ENCODE measurements at places on chromosomes 4 and X.

GRCh38 chr4:39004758-39005157 is 27.5 kb downstream of the TMEM156 start:
- no peak for DNase-seq

DNA sequence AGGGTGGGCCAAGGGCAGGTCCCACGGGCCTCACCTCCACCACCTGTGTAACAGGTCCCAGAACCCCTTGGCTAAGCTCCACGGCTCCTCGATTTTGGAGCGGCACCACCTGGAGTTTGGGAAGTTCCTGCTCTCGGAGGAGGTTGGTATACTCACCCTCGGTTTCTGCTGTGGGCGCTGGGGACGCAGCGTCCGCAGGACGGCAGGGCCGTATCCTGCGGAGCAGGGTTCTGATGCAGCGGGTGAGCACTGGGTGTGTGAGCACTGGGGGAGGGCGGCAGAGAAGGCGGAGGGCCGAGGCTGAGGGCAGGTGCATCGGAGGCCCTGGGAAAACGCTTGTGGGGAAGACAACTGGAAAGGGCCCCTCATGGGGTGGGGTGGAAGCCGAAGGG is 11.0 kb downstream of the ATP5ME start:
- no peak for DNase-seq

DNA sequence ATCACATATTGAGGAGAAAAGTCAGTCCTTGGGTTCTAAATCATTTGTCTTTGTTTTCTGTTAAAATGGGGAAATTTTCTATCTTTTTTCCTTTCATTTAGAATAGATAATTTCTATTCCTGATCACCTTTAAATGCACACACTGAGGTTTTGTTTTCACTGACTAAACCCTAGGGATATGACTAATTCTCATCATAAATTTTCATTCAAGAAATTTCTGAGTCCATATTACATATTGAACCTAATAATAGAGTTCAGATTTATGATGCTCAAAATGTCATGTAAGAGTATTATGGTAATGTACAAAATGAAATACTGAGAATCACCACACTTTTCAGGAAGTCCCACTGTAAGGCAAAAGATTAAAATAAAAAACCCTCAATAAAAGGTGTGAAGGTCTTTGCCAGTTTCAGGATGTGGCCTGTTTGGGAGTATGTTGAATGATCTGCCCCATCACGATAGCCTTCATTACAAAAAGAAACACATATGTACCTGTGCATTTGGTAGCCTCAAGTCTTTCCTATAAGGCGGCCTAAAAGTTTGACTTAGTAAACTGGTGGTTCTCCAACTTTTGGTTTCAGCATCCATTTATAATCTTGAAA is 49.4 kb downstream of the LEF1 start:
- no peak for DNase-seq

GRCh38 chr4:128388352-128388630 is 100.7 kb upstream of the PGRMC2 start:
- no peak for DNase-seq

GRCh38 chr4:185945906-185946305 is 123.0 kb upstream of the TLR3 start:
- DNase-seq, result no peak

DNA sequence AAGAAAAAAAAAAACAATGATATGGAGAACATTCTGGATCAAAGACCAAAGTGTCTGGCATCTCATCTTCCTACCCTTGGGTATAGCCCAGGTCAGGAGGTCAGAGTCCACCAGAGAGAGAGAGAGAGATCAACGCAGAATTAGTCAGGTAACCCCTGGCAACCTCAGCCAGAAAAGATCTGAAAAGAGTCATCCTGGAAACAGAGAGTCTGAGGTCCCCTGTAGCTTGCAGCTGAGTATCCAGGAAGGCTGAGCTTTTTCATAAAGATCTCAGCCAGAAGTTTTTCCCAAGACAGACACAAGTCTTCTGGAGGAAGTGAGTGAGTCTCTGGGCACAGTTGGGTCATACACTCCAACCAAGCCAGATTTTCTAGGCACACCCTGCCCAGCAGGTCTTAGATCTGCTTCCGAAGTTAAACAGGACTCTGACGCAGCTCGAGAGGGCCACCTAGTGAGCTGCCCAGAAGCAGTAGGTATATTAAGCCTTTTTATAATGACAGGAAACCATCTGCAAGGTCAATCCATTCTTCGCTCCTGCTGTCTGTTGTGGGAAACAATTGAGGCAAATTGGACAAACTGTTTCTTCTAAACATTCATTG is 35.7 kb downstream of the ACE2 start:
- no peak for DNase-seq

- DNase-seq, result no peak
Measured at GRCh38 chr4:48361012-48361400, 19.7 kb downstream of the SLAIN2 start.

- no peak for DNase-seq
Measured at GRCh38 chr4:173280998-173281397, 53.2 kb downstream of the HMGB2 start.

DNA sequence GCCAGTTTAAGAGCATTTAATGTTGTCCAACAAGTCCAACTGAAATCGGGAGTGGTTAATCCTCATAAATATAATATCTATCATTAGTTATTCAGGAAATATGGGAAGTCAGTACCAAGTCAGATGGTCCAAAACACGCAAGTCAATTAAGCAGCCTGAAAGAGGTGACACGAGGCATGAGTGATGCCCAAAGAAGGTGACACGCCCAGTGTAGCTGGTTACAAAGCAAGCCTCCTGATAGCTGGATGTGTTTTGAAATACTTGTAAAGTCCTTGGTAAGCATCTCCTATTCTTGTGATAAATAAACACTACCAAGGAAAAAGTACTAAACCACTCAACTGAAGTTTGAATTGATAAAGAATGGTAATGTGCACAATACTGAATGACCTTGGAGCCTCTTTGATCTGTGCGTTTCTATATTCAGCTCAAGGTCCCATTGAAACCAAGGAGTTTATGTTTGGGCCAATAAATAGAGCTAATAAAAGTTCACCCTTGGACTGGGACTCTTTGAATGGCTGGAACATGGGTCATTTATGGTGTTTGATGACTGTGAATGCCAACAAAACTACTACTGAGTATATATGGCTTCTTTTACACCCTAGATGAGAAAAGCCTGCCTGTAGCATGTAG is 93.2 kb upstream of the KLF3 start:
- no peak for DNase-seq

DNA sequence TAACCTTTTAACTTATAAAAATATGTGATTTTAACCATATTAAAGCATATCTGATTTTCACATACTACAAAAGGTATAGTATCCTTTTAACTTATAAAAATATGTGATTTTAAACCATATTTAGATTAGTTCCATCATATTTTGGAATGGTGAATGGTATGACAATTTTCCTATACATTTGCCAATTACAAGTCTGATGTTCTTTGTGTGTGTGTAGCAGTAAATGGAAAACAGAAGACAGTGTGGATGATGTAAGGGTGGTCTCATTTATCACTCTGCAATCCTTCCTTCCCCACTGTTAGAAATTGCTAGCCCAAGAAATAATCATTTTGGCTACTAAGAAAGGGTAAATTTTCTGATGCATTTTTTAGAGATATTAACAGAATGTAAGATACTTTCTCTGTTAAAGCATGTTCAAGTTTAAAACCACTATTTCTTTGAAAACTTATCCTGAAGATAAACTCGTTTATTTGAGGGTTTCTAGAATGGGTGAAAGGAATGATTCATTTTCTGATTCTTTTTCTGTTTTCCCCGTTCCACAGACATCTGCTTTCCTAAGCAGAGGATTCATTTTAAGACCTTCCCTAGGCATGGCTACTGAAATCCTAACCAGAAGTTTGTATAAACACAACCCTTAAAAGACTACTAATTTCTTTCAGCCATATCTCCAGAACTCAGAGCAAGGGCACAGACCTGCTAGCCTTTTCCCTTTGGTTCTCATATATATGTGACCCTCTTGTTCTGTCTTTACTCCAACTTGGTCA is 21.0 kb downstream of the NUDT6 start:
- DNase-seq, result no peak

- no peak for DNase-seq
Measured at GRCh38 chr4:186081202-186081807, 12.3 kb downstream of the TLR3 start.

DNA sequence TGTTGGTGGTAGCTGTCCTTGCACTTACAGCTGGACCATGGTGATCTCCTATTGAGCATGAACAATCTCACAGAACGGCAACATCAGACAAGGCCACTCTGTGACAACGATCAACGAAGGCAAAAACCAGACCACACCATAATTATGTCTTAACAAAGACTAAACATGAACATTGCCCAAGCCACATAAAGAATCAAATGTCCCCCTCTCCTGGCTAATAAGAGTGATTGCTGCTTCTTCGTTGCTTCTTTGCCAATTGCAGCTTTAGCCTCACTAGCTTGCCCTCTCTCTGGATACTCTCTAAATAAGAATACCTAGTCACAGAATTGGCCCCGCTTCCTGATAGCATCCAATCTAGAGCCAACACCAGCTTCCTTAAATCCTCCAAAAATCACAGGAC is 41.5 kb upstream of the PGRMC1 start:
- no peak for DNase-seq

DNA sequence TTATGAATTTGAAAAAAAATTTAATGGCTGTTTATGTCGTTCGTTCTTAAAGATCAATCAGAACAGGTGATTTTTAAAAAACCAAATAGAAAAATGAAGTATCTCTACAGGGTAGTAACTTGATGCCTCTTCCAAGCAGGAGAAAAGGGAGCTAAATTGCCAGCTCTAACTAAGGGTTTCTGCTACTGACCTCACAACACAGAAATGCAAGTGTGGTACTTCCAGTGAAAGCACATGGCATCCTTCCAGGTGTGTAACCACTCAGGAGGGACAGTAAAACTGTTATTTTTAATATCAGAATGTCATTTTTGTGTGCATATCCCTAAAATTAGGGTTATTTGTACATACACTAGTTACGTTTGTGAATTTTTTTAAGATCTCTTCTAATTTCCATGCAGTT is 116.8 kb upstream of the ZCCHC13 start:
- no peak for DNase-seq

DNA sequence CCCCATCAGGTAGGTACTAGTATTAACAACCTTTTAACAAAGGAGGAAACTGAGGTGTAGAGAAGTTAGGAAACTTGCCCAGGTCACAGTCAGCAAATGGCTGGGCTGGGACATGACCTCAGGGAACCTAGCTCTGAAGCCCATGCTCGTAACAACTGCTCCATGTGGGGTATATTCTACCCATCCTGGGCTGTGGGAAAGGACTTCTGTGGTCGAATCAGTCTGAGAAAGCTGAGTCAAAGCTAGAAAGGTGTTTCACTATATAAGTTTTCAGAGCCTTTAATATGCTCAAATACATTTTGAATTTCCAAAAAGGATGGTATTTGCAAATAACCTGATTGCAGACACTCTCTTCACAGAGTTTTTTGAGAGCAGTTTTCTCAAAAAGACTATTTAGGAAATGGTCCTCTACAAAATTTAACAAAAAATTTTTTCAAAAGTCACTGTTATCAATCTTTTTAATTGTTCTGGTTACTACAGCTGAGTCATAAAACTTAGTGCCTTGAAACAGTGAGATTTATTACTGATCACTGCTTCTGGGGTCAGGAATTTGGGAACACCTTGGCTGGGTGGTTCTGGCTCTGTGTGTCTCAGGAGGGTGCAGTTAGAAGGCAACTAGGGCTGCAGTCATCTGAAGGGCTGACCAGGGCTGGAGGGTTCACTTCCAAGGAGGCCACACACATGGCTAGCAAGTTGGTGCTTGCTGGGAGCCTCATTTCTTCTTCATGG is 53.6 kb downstream of the NSG1 start:
- DNase-seq, result no peak

DNA sequence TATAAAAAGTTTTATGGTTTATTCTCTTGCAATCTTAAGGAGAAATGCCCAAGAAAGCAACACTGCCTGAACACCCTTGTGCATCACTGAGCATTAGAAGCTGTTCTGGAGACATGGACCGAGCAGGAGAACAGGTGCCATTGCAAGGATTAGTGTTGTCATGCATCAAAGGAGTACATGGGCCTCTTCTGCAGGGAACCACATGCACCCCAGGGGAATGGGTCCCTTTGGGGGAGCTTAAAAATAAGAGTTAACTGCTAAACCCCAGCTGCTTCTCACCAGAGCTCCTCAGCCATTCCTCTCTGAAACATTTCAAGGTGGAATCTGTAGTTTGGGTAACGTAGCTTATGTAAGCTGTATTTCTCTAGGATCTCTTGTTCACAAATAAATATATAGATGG is 353.0 kb upstream of the SLC7A11 start:
- no peak for DNase-seq

GRCh38 chrX:139298437-139298836 is 232.1 kb upstream of the F9 start:
- DNase-seq, result no peak

GRCh38 chr4:153733751-153734448 is 25.9 kb downstream of the RNF175 start:
- no peak for DNase-seq

DNA sequence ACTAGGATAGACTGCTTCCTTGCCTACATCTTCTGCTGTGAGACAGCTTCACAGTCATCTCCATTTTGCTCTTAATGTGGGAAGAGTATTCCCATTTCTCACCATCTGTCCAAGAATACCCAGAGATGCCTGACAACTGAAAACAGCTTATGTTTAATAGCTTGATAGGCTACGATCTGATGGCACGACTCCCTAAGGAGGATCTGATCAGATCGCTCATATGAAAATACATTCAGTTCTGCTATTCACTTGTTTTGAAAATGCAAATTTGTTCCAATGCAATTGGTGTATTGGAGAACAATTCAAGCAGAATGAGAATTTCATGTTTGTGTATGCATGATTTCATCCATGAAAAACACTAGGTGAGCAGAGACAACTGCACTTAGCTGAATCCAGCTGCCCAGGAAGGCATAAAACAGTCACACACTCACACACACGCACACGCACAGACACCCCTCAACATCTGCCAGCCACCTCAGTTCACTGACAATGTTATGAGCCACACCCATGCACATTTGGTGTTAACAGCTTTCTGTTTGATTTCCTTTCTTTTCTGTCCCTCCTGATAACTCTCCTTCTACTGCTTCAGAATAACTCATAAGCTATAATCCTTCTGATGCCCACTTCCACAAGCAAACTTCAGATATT is 29.6 kb downstream of the TRIML1 start:
- no peak for DNase-seq

GRCh38 chr4:54677416-54677815 is 19.7 kb downstream of the KIT start:
- DNase-seq, result no peak

DNA sequence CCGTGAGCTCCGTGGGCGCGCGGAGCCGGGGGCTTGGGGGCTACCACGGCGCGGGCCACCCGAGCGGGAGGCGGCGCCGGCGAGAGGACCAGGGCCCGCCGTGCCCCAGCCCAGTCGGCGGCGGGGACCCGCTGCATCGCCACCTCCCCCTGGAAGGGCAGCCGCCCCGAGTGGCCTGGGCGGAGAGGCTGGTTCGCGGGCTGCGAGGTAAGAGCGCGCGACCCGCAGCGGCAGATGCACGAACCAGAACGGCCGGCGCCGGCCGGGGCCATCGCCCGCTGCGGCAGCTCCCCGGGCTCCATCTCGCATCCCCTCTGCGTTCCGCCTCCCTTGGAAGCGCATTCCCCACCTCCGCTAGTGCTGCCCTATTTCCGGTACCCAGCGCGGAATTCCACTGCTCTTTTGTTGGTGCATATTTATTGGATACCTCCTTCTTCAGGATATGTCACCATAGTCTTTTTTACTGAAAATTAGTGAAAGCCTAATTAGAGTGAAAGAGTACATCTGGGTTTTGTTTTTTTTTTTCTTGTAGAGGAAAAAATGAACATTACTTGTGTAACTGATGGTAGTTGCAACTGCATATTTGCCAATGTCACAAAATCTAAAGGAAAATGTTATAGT is 797 bp downstream of the PKD2 start:
- DNase-seq, result no peak
